CD4-positive, alpha-beta T cell treated with Interleukin-17A for 4 hours (primary cell): ENCODE measurements at places on chromosomes 11 and 22.

GRCh38 chr22:20174785-20175596, 24.1 kb upstream of the CCDC188 start:
- DNase-seq: no peak

DNA sequence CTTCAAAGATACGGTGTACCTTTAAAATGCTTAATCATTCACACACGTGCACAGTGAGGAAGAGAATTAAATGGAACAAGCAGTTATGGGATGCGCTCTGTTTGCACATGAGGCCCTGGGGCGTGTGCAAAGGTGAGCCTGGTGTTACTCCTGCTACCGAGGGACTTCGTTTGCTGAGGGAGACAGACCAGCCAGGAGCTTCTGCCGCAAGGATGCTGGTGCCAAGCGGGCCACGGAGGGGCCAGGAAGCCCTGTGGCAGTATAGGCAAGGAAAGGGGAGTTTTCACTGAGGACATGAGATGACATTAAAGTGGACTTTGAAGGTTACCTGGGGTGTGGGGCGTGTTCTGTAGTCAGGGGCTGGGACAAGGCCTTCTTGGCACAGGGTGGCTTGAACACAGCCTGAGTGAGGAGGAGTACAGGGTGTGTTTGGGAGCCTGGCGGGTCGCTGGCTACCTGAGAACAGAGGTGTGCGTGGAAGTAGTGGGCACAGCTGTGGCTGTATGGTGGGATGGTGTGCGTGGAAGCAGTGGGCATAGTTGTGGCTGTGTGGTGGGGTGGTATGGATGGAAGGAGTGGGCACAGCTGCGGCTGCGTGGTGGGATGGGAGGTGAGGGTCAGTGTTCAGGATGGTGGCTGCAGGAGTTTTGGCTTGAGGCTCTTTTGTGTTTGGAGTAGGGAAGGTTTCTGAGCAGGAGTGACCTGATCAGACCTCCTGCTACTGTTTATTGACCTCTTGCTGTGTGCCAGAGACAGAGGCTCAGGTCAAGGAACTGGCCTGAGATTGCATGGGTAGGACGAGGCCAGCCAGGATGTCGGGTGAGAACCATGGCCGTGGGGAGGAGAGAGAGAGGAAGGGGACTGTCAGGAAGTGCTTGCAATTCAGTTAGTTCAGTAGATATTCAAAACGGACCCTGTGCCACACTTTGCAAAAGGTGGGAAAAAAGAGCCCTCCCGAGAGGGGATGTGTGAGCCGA, 13.7 kb downstream of the TBC1D22A start:
- no peak for DNase-seq

- no peak for DNase-seq
Measured at GRCh38 chr11:32659672-32660071, 76.0 kb downstream of the EIF3M start.

DNA sequence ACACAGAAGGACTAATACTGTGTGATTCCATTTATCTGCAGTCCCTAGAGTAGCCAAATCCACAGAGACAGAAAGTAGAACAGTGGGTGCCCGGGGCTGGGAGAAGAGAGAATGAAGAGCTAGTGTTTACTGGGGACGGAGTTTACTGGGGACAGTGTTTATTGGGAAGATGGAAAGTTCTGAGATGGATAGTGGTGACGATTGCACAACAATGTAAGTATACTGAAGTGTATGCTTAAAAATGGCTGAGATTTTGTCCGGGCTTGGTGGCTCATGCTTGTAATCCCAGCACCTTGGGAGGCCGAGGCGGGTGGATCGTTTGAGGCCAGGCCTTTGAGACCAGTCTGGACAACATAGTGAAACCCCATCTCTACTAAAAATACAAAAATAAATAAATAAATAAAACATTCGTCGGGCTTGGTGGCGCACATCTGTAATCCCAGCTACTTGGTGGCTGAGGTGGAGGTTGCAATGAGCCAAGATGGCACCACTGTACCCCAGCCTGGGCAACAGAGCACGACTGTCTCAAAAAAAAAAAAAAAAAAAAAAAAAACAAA, 132.4 kb downstream of the CTTN start:
- no peak for DNase-seq

GRCh38 chr11:41449483-41450050, 9.9 kb downstream of the LRRC4C start:
- DNase-seq: no peak

DNA sequence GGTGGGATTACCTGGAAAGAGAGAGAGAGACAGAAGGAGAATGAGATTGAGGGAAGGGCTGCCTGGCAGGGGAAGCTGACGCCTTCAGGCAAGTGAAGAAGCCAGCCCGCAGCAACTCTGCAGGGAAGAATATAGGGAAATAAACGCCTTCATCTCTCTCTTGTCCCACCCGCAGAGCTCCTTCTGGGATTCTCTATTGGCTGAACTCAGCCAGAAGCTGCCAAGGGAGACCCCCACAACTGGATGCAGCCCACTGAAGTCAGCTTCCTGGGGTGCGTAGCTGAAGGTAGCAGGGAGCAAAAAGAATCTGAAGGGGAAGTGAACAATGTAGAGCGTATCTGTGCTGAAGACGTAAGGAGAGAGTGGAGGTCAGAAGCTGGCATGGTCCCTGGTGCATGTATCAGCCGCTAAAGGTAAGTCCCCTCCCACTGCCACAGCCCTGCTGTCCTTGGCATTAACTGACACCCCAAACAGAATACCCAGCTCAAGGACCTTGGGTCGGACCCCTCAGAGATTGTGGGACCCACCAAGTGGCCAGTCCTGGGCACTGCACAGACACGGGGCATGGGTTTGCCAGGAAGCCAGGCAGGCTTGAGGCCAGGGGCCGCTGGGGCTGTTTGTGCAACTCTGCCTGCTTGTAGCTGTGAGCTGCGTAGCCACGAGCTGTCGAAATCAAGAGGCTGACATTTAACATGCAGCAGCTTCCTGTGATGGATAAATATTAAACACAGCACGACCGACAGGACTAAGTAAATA, 469.9 kb downstream of the MN1 start:
- DNase-seq: no peak

GRCh38 chr22:31274017-31274416, 18.3 kb downstream of the PIK3IP1 start:
- no peak for DNase-seq

DNA sequence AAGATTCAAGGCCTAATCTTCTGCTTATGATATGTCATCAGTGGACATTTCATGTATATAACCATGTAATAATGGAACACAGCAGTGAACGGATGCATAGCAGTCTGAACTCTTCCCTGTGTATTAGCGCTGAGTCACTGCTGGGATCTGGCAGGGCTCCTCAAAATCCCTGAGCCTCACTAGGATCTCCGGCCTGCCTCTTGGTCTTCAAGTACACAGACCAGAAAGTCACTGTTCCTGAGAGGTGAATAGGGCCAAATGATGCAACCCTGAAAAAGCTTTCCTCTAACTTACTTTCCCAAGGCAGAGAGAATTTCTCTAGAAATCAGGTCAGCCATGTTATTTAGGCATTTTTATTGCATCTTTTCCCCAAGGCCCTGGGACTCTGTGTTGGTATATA, 35.0 kb downstream of the POU2AF1 start:
- DNase-seq: no peak

GRCh38 chr11:133714471-133715375, 130.6 kb downstream of the SPATA19 start:
- no peak for DNase-seq
